Renal pelvis (tissue), 12 donors: ENCODE measurements at places on chromosomes 6 and 20.
A peak's percentile ranks its signal among the peaks of the same experiment; 100 is the strongest.

DNA sequence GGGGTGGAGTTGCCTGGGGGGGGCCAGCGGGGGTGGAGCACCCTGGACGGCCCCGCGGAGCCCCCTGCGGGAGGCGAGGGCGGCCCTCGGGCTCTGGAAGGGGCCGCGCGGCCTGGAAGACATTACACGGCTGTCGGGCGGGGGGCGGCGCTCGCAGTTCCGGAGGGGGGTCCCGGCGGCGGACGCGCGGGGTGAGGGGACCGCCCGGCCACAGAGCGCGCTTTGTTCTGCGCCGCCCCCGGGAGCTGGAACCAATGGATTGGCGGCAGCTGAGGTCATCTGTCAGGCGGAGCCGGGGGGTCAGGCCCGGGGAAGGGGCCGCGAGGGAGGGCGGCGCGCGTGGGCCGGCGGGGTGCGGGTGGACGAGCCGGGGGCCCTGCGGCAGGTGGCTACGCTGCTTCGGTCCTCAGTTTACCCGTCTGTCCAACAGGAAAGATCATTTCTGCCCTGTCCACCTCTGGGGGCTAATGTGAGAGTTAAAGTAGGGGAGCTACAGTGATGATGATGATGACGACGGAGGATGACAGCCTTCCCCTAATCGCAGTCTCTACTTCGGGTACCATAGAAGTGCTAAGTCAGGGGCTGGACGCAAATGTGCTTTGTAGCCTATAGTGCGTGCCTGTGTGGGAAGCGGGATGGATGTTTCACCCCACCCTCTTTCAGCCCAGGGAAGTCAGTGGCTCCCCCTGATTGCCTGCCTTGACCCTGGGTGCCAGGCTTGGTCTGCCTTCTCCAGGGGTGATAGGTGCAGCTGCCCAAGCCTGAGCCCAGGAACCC, 10.4 kb downstream of the SRXN1 start:
- peak; percentile 71 for DNase-seq

GRCh38 chr20:62734881-62735280, 26.2 kb downstream of the NTSR1 start:
- no peak for DNase-seq

- no peak for DNase-seq
Measured at GRCh38 chr20:2761885-2762284, 38.5 kb downstream of the CPXM1 start.

GRCh38 chr6:84657486-84657885, 106.9 kb downstream of the TBX18 start:
- no peak for DNase-seq

- no peak for DNase-seq
Measured at GRCh38 chr6:131216246-131216645, 81.0 kb downstream of the AKAP7 start.

GRCh38 chr6:148244217-148244935, 98.3 kb upstream of the SASH1 start:
- peak; percentile 42 for DNase-seq

DNA sequence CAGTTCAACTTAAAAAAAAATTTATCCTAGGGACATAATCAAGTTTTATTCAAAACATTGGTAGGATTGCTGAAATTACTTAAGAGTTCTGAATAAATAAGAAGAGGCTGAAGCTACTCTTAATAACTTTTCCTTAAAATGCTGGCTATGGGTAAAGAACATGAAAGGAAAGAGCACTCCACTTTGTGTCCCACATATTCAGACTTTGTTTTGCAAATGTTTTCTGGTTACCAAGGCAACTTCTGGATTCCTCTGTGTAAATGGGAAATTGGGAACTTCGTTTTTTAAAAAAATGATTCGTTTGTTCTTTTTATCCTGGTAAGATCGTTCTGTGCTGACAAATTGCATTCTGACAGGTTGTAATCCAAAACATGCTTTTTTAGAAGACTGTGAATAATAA, 115.0 kb downstream of the KIF6 start:
- DNase-seq = peak; percentile 75

- no peak for DNase-seq
Measured at GRCh38 chr6:132190815-132191175, 210.5 kb downstream of the MOXD1 start.

GRCh38 chr20:22986601-22987000, 48.5 kb upstream of the SSTR4 start:
- DNase-seq = no peak

DNA sequence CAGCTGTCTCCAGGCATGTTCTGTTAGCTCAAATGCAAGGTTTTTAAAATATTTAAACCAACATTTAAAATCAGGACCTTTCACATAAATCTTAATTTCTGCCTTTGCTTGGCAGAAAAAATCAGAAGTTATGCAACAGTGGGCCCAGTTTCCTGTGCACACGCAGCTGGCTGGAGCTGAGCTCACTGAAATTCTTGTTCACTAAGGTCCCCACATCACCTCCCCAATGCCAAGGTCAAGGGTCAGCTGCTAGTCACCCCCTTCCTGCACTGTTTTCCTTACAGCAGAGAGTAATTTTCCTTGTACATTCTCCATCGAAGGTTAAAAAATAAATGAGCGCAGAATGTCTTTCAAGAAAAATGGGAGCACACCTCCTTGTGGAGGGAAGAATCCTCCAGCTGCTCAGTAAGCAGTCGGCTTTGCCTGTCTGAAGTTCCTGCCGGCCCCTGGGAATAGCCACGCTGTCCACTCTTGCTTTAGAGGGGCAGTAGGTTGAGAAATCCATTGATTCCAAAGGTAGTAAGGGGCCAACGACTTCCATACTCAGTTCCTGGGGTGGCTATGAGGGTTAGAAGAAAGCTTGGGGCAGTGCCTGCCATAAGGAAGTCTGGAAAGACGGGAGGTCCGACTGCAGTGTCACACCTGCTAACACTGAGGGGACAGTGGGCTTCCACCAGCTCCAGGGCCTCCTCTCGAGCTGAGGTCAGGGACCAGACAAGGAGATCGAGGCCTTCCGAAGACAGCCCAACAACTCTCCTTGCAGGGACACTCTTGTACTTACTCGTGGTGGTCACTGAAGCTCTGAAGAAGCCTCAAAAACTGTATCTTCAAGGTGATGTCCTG, 56.8 kb downstream of the MYH7B start:
- no peak for DNase-seq

- DNase-seq = no peak
Measured at GRCh38 chr6:64439274-64439673, 803.7 kb downstream of the PHF3 start.

DNA sequence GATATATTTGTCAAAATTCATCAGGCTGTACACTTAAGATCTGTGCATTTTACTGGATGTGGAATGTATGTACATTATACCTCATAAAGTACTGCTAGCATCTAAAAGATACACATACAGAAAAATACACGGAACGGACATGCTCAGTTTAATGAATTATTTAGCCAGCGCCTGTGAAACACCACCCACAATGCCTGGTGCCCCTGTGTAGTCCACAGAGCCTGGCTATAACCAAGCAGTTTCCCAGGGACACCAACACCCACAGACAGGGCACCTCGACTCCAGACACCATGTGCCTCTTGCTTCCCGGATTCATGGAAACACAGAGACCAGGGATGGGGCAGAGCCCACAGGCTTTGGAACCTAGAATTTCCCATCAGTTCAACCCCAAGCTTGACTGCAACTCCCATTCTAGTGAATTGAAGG, 17.4 kb upstream of the ARMC12 start:
- DNase-seq = no peak

DNA sequence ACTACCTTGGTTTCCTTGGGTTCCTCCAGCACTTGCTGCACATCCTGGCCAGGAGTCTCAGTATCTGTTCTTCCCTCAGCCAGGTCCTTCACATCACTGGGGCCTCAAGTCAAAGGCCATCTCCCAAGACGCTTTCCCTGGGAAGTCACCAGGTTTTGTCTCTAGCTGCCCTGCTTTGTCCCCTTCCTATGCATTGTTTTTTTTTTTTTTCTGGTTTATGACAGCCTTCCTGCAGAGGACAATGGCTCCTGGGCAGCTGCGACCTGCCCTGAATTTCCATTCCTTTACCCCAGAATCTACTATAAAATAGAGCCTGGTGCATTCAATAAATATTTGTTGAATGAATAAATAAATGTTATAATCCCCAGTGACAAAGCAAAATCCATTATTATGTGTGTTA, 687.3 kb downstream of the QKI start:
- no peak for DNase-seq

DNA sequence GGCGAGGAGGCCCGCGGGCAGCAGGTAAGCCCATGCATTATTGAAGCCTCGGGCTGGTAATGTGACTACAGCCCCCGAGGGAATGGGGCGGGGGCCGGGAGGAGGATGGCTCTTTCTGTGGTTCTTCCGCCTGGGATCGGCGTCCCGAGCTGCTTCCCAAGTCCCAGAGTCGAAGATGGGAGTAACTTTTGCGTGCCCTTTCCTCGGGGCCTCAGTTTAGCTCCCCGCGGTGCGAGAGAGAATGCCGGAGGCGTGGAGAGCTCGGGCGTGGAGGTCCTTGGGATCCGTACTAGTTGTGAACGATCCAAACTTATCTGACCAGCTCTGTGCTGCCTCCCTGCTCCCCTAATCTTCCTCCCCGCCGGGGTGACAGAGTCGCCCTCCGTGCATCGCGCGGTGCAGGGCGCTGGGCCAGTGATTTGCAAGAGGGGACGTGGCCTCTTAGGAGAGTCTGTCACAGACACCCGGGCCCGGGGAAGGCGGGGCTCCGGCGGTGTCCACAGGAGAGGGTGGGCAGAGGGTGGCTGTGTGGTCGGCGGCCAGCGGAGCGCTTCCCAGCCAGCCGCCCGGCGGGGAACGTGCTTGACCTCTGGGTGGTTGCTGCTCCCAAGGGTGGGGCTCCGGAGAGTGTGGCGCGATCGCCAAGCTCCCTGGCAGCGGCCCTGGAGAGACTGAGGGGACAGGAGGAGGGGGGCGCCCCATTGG, 815 bp downstream of the UTRN start:
- peak; percentile 58 for DNase-seq

- peak; percentile 19 for DNase-seq
Measured at GRCh38 chr20:20594171-20594530, 118.3 kb downstream of the RALGAPA2 start.

DNA sequence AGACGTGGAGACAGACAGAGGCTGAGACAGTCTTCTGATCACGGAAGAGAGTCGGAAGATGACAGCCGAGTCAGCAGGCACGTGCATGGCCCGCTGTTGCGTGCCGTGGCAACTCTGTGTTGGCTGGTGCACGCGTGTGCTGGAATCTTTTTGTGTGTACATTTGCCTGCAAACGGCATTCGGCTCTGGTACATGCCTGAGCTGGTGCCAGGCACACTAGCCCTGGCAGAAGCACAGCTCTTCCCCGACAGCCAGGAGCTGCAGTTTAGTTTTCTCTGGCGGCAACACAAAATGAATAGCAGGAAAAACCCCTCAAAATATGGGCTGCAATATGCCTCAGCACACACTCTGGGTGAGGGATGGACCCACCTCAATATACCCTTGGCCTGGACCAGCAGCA, 769 bp upstream of the PDYN start:
- DNase-seq = no peak

DNA sequence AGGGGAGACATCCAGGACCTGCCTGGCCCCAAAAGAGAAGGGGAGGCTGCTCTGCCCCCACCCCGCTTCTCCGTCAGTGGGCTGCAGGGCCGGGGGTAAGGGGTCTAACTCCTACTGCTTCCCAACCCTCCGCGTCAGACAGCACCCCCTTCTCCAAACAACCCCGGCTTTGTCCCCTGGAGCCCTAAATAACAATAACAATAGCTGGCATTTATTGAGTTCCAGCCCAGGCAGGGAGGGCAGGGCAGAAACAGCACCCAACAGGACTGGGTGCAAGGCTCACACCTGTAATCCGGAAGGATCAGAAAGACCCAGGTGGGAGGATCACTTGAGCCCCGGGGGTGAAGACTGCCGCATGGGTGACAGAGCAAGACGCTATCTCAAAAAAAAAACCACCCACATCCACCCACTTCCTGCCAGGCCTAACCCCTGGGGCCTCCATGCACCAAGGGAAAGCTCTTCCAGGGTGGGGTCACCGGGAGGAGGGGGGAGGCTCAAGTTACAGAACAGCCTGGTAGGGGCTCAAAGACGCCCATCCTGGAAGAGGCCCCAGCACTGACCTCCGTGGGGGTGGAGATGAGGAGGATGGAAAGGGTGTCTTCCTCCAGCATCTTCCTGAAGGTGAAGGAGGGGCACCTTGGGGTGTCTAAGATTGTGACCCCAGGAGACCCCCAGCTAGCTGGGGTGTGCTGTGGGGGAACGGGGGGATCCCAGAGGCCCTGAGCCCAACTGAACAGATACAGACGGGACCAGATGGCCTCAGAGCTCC, 1.3 kb upstream of the FNDC11 start:
- DNase-seq = no peak

GRCh38 chr6:25138934-25139415, 140.2 kb upstream of the CARMIL1 start:
- no peak for DNase-seq

- no peak for DNase-seq
Measured at GRCh38 chr6:31010393-31011060, at the start of gene MUC22. Gene MUC22, plus strand, starts transcription at chr6:31010474. Its CDS starts 233 bp downstream, at chr6:31010707.

DNA sequence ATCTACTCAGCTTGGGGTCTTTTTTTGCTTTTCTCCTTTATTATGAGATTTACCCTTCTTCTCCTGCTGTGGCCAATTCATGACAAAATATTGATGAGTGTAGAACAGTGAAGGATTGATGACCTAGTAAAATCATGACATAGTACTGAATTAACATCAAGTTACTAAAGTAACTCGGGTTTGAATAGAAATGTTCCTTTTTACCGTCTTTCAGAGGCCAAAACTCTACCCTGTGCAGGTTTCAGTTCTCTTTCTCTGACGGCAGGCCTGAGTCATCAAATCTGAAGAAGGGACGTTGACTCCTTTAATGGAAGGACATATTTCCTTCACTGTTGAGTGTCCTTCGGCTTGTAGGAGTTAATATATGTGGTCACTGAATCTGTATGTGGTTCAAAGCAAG, 80.7 kb downstream of the RREB1 start:
- no peak for DNase-seq

GRCh38 chr6:13233106-13233505, 95.2 kb downstream of the TBC1D7 start:
- DNase-seq = no peak

GRCh38 chr20:52312132-52312729, 120.7 kb upstream of the ZFP64 start:
- peak; percentile 76 for DNase-seq

DNA sequence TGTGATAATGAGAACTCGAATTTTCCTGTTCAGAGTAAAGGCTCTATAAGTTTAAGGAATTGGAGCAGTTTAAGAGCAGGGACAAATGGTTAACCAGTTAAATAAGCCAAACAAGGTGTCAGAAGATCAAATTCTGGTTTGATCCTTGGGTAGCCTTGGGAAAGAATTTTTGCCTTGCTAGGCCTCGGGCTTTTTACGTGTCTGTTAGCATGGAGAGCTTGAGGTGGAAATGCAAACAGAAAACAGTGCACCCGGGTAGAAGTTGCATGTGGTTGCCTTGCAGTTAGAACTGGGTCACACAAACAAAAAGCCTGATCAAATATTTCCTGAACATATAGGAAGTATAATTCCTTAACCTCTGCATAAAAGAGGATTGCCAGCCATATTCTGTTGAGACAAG, 58.3 kb downstream of the RIN2 start:
- no peak for DNase-seq

- no peak for DNase-seq
Measured at GRCh38 chr6:332671-333070, 40.4 kb downstream of the DUSP22 start.
